ENCODE measurements at places on chromosomes 2 and 18. TPM values are rescaled to one million over a fixed set of nuclear protein-coding genes. Genes with fewer than 3 reads are reported as not detected.

Gene SLC19A3
- total RNA-seq = not detected

Gene ZNF532
- 1.7 TPM for total RNA-seq

Gene KIAA2012
- total RNA-seq = not detected

Gene KCNG2
- not detected for total RNA-seq

Gene PRR30
- not detected for total RNA-seq

Gene IL36A
- total RNA-seq = not detected

Gene IL1A
- 0.22 TPM for total RNA-seq

Gene CPO
- total RNA-seq = not detected

Gene CFC1
- not detected for total RNA-seq

Gene PIEZO2
- total RNA-seq = not detected

Gene RBM44
- total RNA-seq = 1.1 TPM

Gene RGPD3
- total RNA-seq = 0.19 TPM

Gene NEU2
- total RNA-seq = not detected

Gene UGT1A6
- not detected for total RNA-seq

Gene ARL4C
- total RNA-seq = 333 TPM

Gene MDH1B
- total RNA-seq = 0.10 TPM

Gene POTEF
- total RNA-seq = not detected

Gene MSTN
- not detected for total RNA-seq

Gene LYG1
- total RNA-seq = 1.2 TPM

Gene CCDC141
- total RNA-seq = 11.4 TPM

Gene CACNB4
- 0.13 TPM for total RNA-seq

Gene RESP18
- total RNA-seq = not detected

Gene UCN
- total RNA-seq = 3.4 TPM

Gene C1QL2
- not detected for total RNA-seq

Gene CGREF1
- 1.4 TPM for total RNA-seq

Gene VWC2L
- not detected for total RNA-seq

Gene GLI2
- total RNA-seq = 0.22 TPM

Gene OSBPL6
- total RNA-seq = 0.13 TPM

Gene OSR1
- total RNA-seq = not detected

Gene IL1RL1
- total RNA-seq = 0.15 TPM

Gene CEP192
- total RNA-seq = 46.8 TPM

Gene DSG1
- total RNA-seq = not detected

Gene ZNF385B
- not detected for total RNA-seq

Gene CNOT9
- total RNA-seq = 71.4 TPM

Gene SLC9A2
- total RNA-seq = not detected

Gene CREG2
- total RNA-seq = 0.43 TPM

Gene NCKAP5
- total RNA-seq = not detected

Gene CD302
- total RNA-seq = 0.50 TPM

Gene RSAD2
- total RNA-seq = 12.7 TPM

Gene GKN1
- not detected for total RNA-seq

Gene CSRNP3
- total RNA-seq = not detected

Gene UGT1A4
- total RNA-seq = not detected

Gene MGAT4A
- 95.2 TPM for total RNA-seq

Gene HJURP
- total RNA-seq = 92.0 TPM

Gene M1AP
- not detected for total RNA-seq

Gene DES
- total RNA-seq = not detected

Gene SF3B1
- total RNA-seq = 332 TPM

Gene HDAC4
- 68.9 TPM for total RNA-seq

Gene ANO7
- 0.77 TPM for total RNA-seq

Gene PAIP2B
- total RNA-seq = 2.6 TPM

All from activated naive CD4-positive, alpha-beta T cell treated with anti-CD3 and anti-CD28 coated beads, Interleukin-2, amount 10 ng/mL, durations not matched to agents 5 hours and 36 hours (primary cell).